ENCODE measurements at places on chromosomes 1 and 21.

DNA sequence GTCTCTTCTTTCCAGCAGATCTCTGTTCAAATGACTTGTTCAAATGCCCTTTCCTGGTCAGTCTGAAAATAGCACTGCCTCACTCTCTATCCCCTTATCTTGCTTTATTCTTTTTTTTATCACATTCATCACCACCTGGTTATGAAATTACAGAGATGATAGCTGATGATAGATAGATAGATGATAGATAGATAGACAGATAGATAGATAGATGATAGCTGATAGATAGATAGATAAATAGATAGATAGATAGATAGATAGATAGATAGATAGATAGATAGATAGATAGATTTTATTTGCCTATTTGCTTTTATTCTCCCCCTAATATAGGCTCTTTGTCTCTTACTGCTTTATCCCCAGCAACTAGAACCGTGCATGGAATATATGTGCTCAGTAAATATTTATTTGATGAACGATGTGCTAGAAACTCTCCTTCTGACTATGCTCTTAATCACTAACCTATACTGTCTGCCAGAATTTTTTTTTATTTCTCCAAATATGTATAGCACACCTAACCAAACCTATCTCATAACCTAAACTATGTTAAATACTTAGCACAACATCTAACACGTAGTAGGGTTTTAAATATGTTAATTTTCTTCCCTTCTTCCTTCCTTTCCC, 372.8 kb upstream of the DUSP10 start:
- DNase-seq = no peak

DNA sequence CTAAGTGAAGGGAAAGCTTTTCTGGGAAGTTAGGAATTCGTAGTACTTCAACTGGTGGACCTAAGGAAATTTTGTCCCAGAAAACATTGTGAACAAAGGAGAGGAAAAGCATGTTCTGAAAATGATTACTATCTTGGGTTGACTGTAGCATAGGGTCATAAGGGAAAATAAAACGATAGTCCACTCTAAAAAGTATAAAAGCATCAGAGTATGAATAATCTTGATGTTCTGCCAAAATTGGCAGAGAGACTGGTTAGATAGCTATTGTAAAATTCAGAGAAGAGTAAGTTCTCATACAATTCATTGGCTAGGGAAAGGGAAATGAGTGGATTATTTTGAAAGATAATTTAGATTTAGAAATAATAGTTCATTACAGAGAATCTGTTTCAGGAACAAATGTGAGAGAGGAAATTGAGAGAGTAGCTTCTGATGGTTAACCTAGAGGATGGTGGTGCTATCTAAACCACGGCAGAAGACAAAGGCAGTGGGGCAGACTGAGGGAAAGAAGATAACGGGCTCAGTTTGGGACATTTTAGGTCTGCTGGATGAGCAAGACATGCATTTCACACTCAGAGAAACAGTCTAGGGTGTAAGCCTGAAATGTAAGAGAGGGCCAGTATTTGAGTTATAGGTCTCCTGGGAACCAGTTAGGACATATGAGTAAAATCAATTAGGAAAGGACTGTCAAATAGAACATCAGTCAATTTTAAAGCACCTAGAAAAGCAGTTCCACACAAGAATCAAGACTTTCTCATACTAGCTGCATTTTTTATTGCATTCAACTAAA, 799.3 kb upstream of the CXADR start:
- no peak for DNase-seq

GRCh38 chr1:91490501-91490900, 10.2 kb upstream of the CDC7 start:
- no peak for DNase-seq

- DNase-seq = no peak
Observed at GRCh38 chr1:83131692-83131955, 867.3 kb downstream of the TTLL7 start.

DNA sequence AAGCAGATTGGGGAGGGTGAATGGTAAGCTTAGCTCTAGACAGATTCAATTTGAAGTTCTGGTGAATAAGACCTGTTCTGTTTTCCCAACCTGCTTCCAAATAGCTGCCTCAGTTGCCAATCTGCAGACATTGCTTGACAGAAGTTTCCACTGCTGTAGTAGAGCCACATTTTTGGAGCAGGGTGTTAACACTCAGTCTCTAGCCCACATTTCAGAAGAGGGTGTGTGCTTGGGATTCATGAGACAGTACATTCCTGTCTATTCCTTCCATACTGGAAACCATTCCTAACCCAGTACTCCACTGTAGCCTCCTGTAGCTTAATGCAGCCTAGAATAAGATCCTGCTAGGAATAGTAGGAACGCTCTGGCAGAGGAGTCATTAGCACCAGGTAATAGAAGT, 450.5 kb downstream of the NUF2 start:
- DNase-seq = no peak

DNA sequence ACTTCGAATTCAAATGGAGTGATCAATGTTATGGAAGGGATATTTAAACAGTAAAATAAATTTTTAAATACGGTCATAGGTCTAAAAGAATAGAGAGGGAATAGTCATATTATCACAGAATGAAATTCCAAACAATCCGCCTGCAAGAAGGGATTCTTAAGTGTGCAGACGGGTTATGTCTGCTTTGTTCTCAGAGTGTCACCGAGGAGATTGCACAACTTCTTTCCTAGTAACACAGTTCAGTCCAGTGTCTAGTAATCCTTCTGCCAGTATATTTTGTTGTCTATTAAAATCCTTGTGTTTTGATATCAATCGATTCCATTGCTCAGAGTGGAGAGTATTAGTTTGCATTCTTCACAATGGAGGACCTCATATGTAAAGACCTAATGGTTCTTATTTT, 48.4 kb downstream of the LRRC53 start:
- no peak for DNase-seq

DNA sequence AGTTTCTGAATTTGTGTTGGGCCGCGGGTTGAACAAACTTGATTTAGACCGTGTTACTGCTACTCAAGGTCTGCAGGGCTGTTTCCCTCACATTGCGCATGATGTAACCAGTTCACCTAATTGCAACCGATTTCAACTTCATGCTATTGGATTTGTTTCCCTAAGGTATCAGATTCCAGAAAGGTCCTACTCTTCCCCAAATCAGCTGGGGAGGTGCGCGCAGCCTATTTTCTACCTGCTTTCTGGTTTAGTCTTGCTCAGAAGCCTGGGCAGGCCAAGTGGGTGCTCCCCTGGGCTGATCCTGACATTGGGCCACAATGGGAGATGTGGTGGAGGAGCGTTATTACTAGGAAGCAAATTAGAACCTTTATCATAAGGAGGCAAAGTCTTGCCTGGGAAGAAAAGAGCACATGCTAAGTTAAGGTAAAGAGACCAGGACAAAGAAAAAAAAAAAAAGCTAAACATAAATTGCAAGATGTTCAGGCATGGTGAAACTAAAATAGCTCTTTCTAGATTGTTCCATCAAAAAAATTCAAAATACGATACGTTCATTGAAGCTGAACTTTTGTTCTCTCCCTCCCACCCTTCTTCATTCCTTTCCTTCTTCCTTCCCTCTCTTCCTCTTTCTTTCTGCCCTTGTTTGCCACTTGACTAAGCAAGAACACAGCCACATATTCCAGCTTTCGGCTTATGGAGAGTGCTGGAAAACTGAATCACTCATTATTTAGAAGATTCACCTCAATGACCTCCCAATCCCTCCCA, 28.8 kb upstream of the TARBP1 start:
- DNase-seq = no peak

- DNase-seq = no peak
Observed at GRCh38 chr1:41726899-41727748, 191.6 kb downstream of the HIVEP3 start.

DNA sequence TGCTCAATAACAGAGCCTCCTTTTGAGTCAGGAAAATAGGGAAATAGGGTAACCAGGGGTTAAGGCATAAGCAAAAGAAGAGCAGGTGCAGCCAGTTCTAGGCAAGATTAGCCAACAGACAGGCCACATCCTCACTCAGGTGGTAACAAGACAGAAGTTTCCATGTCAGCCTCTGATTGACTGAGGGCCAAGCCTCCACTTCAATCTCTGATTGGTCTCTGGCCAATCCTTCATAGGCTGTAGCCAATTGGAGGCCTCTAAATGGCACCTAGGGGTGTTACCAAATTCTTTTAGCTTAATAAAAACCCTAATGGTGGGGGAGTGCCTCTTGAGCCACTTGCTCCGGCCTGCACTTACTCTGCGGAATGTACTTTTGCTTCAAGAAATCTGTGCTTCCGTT, 37.2 kb downstream of the LACTBL1 start:
- DNase-seq = no peak

- no peak for DNase-seq
Observed at GRCh38 chr1:43655953-43656352, 6.0 kb downstream of the KDM4A start.

DNA sequence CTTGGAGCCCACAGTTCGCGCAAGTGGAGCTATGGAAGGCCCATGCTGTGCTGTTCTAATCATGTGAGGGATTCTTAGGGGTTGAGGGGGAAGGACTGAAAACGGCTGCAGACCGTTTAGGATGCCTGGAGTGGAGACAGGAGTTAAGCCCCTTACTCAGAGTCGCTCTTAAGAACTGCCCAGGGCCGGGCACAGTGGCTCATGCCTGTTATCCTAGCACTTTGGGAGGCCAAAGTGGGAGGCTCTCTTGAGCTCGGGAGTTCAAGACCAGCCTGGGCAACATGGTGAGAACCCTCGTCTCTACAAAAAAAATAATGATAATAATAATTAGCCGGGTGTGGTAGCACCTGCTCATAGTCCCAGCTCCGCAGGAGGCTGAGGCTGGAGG, 1.1 kb downstream of the ZNF672 start:
- DNase-seq = no peak

GRCh38 chr21:26717146-26717739, 128.0 kb downstream of the ADAMTS1 start:
- no peak for DNase-seq

DNA sequence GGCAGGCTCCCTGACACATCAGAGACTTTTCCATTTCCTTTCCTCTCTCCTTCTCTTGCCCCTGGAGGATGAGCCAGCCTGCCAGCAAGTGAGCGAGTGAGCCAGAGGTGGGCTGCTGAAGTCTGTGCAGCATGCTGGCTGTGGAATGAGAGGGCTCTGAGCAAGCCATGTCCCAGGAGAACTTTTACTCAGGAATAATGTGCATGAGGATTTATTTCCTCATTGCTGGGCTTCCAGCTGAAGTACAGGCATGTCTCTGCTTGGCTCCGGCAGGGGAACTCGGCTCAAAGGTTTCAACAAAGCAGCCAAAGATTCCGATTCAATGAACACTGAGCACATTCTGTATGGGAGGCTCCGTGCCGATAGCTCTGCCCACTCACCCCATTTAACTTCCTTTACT, 43.7 kb downstream of the UBIAD1 start:
- no peak for DNase-seq

GRCh38 chr21:35333831-35334618, 284.9 kb upstream of the RUNX1 start:
- no peak for DNase-seq

- no peak for DNase-seq
Observed at GRCh38 chr1:11806307-11806936, 431 bp downstream of the CLCN6 start.

DNA sequence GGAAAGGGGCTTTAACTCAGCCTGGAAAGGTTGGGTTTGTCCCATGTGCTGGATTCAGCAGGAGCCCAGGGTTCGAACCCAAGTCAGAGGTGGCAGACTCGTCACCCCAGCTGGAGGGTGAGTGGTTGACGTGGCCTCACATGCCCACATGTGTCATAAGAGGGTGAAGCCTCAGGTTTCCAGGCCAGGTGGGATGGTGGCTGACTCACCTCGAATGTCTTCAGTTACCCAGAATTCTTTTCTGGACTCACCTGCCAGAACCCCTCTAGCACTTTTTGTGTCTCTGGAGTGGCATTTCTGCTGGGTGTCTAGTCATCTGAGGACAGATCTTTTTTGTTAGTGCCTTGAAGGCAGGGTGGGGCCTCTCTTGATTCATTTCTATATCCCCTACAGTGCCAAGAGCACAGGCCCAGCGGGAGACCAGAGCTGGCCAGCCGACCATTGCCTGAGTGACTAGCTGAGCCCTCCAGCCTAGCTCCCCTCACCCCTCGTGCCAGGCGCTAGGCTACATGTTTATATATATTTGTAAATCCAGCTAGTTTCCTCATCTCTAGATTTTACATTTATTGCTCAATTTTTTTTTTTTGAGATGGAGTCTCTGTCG, 28.1 kb downstream of the IL6R start:
- no peak for DNase-seq

DNA sequence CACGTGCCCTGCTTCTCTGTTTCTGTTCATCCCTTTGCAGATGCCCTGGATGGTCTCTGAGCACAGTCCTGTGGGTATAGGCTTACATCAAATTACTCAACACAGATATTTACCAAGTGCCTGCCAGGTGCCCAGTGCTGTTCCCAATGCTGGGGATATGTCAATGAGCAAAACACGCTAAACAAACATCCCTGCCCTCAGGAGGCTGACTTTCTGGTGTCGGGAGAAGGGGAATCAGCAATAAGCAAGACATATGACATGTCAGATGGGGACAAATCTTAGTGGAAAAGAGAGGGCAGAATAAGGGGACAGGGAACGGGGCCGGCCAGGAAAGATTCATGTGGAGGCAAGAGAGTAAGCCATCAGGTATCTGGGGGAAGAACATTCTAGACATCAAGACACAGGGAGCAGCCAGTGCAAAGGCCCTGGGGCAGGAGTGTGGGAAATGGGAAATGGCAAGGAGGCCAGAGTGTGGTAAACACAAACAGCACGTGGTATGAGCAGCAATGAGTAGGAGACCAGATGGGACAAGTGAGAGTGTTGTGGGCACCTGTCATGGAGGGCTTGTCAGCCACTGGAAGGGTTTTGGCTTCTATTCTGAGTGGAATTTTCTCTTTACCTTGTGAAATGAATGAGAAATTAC, 160.2 kb upstream of the KAZN start:
- no peak for DNase-seq

GRCh38 chr1:42336978-42337377, 1.9 kb upstream of the FOXJ3 start:
- DNase-seq = no peak

DNA sequence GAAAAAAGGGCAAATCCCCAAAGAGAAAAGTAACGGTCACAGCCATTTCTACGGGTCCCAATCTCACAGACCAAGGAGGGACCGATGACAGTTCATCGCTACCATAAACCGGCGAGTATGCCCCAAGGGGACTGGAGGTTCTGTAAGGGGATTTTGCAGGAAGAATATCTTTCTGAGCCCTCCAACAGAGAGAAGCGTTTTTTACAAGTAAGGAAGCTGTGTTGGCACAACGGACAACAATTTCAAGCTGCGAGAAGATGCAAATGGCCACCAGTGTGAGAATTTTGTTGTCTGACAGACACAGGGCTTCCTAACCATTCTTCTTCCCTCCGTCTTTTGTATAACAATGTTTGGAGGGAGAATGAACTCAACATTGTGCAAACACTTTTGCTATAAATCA, 1043.1 kb downstream of the ADGRL2 start:
- no peak for DNase-seq

Data from NCI-H526 treated with DMSO at 0.1 percent for 48 hours (cell line).